Stimulated activated CD8-positive, alpha-beta memory T cell treated with anti-CD3 and anti-CD28 coated beads, Interleukin-4, amount 100 ng/mL, for 1 hour (primary cell): ENCODE measurements at places on chromosomes 3 and 15.

DNA sequence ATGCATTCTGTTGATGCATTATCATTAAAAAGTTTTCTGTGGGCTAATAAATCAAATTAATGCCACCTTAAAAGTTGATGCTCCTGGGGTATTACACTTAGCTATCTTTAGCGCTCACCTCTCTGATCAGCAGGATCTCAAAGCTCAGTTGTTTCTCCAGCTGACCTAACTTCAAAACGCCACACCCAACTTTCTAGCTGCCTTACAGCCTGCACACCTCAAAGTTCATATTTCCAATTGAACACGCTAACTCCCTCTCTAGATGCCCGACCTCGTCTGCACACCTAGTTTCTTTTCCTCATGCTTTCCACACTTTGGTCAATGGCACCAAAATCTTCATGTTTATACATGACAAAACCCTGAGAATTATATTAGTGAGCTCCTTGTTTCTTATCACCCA, 98.2 kb upstream of the AGTR1 start:
- DNase-seq = no peak

- DNase-seq = no peak
These were observed 3.4 kb downstream of the ZBTB47 start for GRCh38 chr3:42656680-42657610.

GRCh38 chr15:80698676-80699075, 3.6 kb downstream of the ABHD17C start:
- DNase-seq = no peak

DNA sequence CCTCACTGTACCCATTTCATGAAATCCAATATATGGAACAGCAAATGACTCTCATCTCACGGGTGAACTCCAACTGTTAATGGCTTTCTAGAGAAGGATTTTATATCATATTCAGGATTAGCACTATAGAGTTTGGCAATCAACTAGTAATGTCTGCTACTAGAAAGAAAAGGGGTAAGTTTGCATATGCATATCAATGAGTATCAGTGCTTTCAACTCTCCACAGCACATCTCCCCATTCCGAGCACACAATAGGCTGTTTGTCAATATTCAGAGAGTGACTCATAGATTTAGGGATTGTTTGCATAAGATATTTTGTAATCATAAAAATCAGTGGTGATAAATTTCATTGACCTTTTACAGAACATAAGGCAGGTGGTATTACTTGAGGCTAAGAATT, 163.2 kb upstream of the LMCD1 start:
- DNase-seq = no peak

GRCh38 chr3:33541918-33542317, 101.7 kb upstream of the UBP1 start:
- DNase-seq = no peak

DNA sequence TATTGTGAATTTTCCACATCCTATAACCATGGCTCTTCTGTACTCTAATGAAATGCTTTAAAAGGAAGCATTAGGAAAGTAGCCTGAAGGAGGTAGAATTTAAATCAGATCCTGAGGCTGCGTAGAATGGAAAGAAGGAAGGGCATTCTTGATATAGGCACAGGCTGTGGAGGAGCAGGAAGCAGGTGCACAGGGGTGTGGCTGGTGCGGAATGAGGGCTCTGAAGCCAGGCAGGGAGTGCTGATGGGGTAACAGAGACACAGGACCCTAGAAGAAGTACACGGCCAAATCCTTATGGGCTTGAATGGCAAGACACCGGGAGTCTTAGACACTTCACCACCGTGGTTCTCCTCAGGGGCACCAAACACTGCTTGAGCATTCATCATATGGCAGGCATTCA, 97.0 kb downstream of the MYLK start:
- no peak for DNase-seq

DNA sequence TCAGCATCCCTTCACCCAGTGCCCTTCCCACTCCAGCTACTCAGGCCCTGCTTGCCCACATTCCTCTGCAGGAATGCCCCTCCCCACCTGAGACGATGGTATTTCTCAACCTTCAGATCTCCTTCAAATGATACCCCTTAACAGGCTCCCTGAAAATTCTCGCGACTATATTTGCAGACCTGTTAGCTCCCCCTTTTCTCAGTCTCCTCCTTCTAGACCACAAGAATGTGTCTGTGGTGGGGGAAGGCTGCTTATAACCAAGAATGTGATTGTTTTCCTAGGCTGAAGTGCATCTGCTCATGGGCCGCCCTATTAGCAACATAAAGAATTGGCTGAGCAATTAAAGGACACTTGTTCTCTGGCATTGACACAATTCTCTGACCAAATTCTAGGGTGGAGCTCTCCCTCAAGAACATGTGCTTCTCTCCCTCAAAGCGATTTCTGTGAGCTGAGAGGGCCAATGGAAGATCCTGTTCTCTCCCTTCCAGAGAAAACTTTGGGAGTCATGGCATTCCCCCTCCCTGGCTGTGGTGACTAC, 19.1 kb upstream of the LIMD1 start:
- no peak for DNase-seq

DNA sequence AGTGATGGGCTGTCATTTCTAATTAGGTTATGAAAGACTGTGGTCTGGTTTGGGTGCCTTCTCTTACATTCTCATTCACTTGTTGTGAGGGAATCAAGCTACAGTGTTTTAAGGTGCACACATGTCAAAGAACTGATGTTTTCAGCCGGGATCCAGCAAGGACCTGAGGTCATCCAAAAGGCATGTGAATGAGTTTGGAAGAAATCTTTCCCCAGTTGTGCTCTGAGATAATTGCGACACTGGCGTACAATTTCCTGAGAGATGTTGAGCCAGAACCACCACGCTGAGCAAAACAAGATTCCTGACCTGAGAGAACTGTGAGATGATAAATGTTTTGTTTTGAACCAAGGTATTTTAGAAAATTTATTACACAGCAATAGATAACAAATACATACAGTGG, 295.3 kb upstream of the SLITRK3 start:
- no peak for DNase-seq

- DNase-seq = no peak
These were observed 557 bp downstream of the ELL3 start for GRCh38 chr15:43776101-43776717.

- DNase-seq = no peak
These were observed 25.8 kb downstream of the DYNC1LI1 start for GRCh38 chr3:32544894-32545293.

- peak; percentile 57 for DNase-seq
These were observed 626 bp upstream of the GPR176 start for GRCh38 chr15:39920510-39921273.

GRCh38 chr3:97917813-97918536, 54.3 kb downstream of the RIOX2 start:
- no peak for DNase-seq

DNA sequence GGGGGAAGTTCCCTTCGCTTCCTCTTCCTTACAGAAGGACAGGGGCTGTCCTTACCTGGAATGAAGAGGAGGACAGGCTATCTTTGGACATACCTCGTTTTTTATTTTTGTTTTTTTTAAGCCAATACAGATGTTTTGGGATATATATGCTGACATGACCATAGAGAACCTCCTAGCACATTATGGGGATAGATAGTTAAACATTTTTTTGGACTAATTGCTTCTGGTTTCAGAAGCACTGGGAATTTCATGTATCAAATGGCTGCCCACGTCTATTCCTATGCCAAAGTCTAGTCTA, 238.2 kb upstream of the BHLHE40 start:
- no peak for DNase-seq

DNA sequence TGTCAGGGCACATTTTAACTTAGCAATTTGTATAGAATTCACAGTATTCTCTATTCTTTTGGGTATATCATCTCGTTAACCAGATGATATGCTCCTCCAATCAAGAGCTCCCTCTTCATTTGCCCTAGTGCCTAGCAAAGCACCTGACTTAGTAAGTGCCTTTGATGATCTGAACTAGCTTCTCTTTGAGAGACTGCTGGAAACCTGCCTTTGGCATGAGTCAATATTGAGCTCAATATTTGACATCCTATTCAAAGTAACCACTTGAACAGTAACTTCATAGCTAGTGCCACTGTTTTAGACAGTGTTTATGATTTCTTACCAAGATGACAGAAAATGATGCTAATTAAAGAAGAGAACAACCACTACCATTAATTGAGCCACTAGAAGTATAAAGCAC, 696.3 kb upstream of the UBE2E2 start:
- DNase-seq = no peak

- DNase-seq = no peak
These were observed 72.2 kb downstream of the KLF13 start for GRCh38 chr15:31398677-31399301.

DNA sequence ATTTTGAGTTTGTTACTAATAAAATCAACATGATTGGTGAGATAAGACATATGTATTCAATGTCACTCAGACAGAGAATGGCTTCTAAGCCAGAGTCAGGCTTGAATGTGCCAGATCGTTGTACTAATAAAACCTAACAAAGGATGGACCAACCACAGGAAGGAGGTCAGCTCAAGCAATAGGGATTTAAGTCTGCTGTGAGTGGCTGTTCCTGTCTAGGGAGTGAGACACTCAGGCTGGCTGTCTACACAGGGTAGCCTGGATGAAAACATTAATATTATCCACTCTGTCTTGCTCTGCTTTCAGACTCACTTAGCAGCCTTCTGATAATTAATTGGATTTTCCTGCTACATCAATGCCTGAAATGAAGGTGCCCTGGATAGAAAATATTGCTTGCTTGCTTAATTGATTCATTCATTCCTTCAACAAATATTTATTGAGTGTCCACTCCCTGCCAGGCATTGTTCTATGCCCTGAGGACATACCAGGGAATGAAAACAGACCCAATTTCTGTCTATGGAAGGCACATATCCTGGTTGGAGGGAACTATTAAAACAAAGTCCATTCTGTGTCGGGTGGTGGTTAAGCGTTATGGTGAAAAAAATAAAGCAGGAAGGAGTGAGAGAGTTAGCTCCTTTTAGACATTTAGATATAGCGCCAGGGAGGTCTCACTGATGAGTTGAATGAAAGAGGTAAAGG, 239.4 kb downstream of the CHST2 start:
- no peak for DNase-seq

- DNase-seq = no peak
These were observed 224.2 kb downstream of the MINAR1 start for GRCh38 chr15:79656151-79657000.

DNA sequence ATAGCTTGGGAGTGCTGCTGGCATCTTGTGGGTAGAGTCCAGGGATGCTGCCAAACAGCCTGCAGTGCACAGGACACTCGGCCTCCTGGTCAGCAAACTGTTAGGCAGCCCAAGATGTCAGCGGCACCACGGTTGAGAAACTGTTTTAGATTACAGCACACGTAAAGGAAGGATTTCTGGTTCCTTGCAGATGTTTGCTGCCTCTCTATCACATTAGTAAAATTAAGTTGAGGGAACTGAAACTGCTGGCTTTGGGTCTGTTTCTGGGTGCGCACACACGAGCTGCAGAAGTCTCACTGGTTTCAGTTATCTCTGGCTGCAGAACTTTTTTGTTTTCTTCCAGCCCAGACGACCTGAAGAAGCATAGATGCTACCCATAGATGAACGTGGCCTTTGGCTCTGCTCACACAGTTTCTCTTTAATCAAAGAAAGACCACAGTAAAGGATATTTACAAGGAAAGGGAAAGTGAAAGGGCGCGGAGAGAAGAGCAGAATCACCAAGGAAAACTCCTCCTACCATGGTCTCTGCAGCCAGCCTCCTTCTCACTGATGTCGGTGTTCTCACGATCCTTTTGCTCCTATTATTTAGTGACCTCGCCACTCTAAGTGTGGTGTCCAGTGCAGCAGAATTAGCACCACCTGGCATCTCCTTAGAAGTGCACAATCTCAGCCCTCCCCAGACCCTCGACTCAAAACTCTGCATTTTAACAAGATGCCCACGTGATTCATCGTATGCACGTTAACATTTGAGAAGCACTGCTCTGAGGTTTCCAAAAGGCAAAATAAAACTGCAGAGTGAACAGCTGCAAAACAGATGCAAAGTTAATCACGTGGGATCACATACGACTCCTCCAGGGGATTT, 50.6 kb upstream of the AKAP13 start:
- no peak for DNase-seq

DNA sequence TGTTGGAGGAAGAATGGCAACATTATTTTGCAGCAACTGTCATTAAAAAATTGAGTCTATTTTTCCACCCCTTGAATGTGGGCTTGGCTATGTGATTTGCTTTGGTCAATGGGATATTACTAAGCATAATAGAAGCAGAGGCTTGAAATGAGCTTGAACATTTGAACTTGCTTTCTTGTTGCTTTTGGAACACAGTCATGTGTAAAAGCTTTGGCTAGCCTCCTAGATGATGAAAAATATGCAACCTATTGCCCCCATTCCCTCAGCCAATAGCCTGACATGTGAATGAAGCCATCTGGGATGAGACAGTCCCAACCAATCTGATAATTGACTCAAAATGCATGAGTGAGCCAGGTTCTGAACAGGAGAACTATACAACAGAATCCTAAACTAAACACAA, 78.4 kb downstream of the PLSCR2 start:
- no peak for DNase-seq

GRCh38 chr3:194136519-194137007, 615 bp downstream of the HES1 start:
- DNase-seq = no peak

- DNase-seq = no peak
These were observed 6.3 kb upstream of the RTP4 start for GRCh38 chr3:187361835-187362234.

DNA sequence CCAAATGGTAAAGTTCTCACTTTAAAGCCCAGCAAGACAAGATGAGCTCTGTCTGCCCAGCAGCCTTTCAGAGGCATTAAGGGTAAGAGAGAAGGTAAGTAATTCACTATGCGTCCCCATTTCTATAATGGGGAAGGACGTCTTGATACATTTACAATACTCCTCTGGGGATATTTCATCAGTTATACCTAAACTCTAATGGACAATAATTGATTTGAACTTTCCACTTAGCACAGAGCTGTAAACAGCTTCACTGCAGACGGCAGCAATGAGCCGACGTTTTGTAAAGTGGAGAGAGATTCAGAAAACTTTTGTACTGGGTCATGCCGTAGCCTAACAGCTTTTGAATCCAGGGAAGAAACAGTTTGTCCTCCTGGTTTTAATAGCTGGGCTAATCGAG, 127.4 kb downstream of the TIGIT start:
- DNase-seq = no peak

- DNase-seq = no peak
These were observed 155.7 kb downstream of the GREM1 start for GRCh38 chr15:32873284-32874114.

DNA sequence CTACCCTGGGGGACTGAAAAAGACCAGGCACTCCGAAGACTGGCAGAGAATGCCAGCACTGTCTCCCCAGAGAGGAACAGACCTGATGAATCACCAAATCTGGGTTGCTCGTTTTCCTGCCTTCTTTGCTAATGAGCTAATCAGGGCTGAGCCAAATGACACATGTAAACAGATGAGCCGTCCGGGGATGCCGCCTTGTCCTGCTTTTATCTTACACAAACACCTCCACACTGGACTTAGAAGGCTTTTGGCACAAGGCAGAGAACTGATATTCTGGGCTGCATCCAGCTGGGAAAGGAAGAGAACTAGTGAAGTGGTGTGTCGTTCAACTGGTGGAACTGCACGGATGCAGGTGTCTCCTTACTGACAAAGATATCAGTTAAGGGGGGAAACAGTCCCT, 88.1 kb downstream of the MECOM start:
- DNase-seq = no peak

- no peak for DNase-seq
These were observed 51.6 kb downstream of the ATP10A start for GRCh38 chr15:25811481-25811906.

- no peak for DNase-seq
These were observed 17.7 kb downstream of the CRTAP start for GRCh38 chr3:33131331-33132018.

GRCh38 chr3:56870436-56870835, 68.7 kb upstream of the ARHGEF3 start:
- no peak for DNase-seq

- DNase-seq = no peak
These were observed 67.7 kb downstream of the CPN2 start for GRCh38 chr3:194283221-194284006.
